NCI-H187 (cell line): ENCODE measurements at places on chromosomes 5 and 9.

GRCh38 chr9:137461663-137462395 lies 2.7 kb upstream of the NSMF start:
- no peak for DNase-seq

- DNase-seq, result no peak
Observed at GRCh38 chr9:111783857-111784256, 10.9 kb downstream of the SHOC1 start.

DNA sequence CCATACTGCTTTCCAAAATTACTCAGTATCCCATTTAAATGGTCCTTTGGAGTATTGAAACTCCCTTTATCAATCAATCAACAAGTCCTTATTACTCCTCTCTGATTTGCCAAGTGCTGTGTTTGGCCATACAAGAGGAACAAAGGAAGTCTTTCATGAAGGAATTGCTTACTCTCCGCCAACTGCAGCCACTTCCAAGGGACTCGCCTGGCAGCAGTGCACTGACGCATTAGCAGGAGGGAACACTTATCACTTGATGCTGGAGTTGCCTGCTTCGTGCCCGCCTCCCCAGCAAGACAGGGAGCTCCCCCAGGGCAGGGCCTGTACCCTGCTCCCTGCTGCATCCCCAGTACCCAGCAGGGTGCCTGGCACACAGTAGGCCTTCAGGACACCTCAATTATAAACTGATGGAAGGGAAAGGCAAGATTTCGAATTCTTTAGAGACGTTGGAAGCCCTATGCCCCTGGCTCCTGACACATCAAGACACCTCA lies 97.9 kb downstream of the CRB2 start:
- no peak for DNase-seq

DNA sequence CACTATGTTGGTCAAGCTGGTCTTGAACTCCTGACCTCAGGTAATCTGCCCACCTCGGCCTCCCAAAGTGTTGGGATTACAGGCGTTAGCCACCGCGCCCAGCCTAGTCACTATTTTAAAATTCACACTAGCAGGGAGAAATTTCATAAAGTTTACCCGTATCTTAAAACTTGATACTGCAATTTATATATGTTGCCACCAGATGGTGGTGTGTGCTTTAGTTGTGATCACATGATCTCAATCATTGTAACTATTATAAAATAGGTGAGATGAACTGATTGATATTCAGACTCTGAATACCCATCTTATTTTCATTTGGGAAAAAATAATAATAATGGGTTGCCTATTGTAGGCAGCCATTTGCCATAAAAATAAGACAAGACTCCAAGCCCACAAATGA lies 1330.4 kb upstream of the WWC1 start:
- DNase-seq, result no peak

DNA sequence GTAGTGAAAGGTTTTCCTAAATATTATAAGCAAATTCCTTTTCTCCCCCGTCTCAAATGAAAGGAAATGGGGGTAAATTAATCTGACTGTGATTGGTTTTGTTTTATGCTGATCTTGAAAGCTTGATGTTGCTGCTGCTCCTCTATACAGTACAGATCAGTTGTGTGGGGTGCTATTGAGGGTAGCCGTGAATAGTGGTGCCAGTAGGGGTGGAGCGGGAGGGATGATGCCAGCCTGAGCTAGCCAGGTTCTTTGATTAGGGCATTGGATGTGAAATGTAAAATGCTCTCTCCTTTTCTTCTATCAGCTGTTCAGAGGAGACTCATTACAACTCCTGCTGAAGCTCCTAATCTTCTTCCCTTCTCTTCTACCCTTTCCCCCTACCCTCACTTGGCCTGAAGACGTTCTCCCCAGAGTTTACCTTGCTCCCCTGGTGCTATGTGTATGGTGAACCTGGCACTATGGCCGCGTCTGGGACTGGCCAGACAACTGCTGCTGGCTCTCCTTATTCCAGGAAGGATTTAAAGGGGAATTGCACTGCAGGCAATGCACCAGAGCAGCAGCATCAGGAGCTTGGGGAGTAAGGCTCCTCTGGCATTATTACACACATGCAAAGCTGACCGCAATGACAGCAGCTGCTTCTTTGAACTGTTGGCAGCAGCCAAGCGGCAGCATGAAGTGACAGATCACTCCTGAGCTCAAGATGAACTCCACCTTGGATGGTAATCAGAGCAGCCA lies 566 bp downstream of the GPR21 start:
- no peak for DNase-seq

DNA sequence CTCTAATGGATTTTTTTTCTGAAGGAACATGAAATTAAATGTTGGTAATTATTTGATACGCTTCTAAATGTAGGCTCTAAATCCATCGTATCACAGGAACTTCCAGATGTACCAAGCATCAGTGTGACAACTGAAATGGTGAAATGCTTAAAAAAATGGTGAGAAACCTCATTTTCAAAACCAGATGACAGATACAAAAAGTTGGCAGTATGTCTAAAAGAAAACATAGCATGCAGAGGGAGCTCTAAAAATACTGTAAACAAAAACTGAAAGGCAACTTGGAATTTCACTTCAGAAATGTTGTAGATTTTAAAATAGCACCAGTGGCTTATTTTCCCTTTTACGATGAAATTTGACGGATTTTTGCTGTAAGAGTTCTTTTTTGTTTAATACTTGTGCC lies 1043.6 kb upstream of the WWC1 start:
- DNase-seq, result no peak

DNA sequence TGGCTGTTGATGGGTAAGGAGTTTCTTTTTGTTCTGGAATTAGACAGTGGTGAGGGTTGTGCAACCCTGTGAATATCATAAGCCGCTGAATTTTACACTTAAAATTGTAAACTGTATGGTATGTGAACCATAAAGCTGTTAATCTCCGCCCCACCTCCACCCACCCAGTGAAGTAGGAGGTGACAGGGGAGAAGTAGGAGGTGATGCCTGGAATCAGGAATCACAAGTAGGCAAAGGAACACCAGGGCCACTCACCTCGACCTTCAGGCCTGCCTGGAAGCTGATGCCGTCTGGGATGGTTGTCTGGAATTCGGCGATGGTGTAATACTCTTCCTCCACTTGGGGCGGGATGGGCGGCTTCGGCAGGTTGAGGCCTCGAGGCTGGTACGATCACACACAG lies 62.3 kb upstream of the UBTD2 start:
- no peak for DNase-seq
